ENCODE measurements at places on chromosomes 16 and 17.

DNA sequence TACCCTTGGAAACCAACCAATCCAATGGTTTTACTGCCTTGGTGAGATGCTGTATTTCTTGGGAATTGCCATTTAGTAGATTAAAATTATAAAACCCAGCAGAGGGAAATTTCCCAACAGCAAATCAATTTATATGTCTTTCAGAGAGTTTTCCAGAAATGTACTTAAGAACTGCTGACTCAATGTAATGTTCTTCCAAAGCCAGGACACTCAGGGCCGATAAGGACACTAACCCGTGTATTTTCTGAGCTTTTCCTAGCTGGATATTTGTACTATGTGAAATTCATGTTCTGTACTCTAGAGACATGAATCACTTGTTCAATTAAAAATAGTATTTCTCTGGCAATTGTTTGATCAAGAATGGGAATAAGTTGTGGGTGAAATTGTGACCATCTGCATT lies 121.4 kb downstream of the KCNJ2 start:
- no peak for DNase-seq

GRCh38 chr17:82881900-82882714 lies 42.3 kb upstream of the ZNF750 start:
- no peak for DNase-seq

- no peak for DNase-seq
Observed at GRCh38 chr17:57966246-57966645, 11.0 kb upstream of the CUEDC1 start.

- DNase-seq = no peak
Observed at GRCh38 chr17:6752068-6752909, 3.6 kb upstream of the XAF1 start.

GRCh38 chr16:82664181-82664580 lies 37.4 kb downstream of the CDH13 start:
- DNase-seq = no peak

DNA sequence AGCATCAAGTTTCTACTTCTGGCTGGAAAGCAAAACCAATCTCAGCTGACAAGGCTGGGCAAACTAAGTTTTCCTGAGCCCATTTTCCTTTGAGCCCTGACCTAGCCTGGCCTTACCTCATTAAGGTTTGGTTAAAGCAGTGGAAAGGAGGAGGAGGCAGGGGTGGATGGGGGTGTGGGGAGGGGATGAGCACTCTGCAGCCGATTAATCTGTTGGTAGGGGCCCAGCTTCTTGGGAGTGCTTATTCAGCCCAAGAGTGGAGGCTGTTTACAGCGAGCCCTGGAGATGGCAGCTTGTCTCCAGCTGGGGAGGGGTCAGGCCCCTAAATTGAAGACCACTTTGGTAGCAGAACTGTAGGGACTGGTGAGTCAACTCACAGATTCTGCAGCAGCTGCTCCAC lies 12.0 kb downstream of the SMCR8 start:
- no peak for DNase-seq

DNA sequence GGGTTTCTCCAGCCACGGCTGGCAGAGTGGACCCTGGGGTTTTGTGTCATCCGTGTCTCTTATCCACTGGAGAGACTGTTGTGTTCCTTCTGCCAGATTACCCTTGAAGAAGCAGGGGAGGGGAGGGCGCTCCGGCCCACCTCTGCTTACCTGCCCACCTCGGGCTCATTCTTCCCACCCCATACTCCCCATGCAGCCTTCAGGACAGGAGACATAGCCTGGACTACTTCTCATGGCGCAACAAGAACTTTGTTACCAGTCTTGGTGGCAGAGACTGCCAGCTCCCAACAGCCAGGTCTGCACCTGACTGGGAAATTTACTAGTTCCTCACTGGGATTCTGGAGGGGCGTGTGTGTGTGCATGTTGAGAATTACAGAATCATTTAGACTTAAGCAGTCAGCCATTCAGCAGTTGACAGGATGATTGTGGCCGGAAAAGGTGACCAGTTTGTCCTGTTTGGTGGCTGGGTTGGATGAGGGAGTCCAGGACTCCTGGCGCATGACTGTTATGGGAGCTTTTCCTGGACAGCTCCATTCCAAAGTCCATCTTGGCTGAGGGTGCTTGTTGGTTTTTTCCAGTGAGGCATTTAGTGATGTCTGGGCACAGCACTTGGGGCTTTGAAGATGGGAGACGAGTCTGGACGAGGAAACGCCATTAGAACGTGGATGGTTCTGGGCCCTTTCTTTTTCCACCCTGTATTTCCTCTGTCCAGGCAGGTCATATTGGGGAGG lies 8.7 kb downstream of the GSE1 start:
- no peak for DNase-seq

- no peak for DNase-seq
Observed at GRCh38 chr16:54886078-54886477, 44.6 kb upstream of the IRX5 start.

DNA sequence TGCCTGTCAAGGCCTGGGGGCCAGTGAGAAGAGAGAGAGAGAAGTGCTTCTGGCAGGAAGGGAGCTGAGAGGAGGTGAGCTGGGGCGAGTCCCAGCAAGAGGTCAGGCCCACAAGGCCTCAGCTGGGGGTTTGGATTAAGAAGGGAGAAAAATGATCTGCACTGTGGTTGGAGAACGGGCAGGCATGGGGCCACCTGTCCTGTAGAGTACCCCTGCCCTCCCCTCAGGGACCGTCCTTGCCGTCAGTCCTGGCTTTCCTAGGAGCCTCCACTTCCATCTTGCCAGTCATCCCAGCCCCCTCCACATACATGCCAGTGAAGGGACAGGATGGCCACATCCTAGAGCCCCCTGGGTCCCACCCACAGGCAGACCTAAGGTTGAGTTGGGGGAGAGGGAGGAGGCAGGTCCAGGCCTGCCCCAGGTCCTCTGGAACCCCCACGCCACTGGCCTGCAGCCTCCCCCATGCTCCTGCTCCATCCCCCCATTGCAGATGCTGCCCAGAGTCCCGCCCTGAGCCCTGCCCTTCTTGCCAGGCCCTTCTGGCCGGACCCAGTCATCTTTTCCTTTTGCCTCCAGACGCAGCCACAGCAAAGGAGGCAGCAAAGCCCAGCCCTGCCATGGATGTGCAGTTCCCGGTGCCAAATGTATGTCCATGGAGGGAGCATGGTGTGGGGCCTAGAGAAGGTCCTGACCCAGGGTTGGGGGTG lies 18.9 kb downstream of the KATNB1 start:
- DNase-seq = no peak

- DNase-seq = no peak
Observed at GRCh38 chr16:1145383-1146100, 7.4 kb upstream of the CACNA1H start.

GRCh38 chr16:24815021-24815420 lies 30.7 kb upstream of the SLC5A11 start:
- no peak for DNase-seq

- DNase-seq = no peak
Observed at GRCh38 chr16:55494994-55495421, 13.9 kb upstream of the LPCAT2 start.

- no peak for DNase-seq
Observed at GRCh38 chr16:57701759-57702371, 7.3 kb downstream of the DRC7 start.

GRCh38 chr17:59839651-59840328 lies 53.0 kb downstream of the TUBD1 start:
- no peak for DNase-seq

DNA sequence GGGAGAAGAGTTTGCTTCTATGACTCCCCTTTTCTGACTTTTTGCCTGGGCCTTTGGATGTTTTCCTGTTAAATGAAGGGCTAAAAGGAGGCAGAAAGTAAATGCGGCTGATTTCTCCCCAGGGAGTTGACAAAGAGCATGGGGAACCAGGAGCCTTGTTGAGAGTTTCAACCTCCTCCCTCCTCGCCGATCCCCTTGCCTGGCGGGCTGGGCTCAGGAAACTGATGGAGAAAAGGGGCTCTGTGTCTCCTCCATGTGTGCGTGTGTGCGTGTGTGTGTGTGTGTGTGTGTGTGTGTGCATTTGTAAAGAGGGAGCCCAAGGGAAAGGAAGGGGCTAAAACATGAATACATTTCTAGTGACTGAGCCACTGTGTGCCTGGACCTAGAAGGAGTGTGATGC lies 94.5 kb downstream of the ZDHHC7 start:
- no peak for DNase-seq

DNA sequence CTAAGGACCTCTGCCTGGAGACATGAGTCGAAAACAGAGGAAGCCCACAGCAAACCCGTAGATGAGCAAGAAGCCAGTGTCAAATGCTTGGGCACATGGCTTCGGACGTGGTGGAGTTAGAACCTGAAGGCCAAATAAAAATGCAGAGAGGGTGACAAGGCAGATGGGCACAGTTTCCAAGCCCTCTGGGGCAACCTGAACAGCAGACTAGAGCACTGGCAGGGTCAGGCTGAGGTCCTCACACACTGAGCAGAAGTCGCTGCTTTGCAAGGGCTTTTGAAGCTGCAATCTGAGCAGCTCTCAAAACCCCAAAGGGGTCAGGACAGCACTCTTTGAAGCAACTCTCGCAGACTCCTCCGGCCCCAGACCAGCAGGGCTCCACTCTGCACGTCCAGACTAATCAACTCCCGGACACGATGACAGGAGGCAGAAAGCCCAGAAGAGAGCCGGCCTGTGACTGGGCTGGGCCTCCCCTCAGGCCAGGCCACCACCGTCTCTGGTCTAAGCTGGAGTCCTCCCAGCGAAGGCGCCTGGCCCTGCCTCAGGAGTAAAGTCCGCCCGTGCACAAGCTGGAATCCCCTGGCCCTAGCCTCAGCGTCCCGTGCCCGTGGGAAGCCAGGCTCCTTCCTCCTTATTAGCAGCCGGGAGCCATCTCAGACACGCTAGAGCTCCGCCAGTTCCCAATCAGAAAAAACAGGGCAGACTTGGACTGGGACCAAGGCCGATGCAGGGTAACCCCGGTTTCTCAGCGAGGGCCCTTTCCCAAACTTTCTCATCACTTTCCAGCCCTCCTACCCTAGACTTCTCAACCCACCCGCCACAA lies 924 bp downstream of the SMARCD2 start:
- DNase-seq = no peak

DNA sequence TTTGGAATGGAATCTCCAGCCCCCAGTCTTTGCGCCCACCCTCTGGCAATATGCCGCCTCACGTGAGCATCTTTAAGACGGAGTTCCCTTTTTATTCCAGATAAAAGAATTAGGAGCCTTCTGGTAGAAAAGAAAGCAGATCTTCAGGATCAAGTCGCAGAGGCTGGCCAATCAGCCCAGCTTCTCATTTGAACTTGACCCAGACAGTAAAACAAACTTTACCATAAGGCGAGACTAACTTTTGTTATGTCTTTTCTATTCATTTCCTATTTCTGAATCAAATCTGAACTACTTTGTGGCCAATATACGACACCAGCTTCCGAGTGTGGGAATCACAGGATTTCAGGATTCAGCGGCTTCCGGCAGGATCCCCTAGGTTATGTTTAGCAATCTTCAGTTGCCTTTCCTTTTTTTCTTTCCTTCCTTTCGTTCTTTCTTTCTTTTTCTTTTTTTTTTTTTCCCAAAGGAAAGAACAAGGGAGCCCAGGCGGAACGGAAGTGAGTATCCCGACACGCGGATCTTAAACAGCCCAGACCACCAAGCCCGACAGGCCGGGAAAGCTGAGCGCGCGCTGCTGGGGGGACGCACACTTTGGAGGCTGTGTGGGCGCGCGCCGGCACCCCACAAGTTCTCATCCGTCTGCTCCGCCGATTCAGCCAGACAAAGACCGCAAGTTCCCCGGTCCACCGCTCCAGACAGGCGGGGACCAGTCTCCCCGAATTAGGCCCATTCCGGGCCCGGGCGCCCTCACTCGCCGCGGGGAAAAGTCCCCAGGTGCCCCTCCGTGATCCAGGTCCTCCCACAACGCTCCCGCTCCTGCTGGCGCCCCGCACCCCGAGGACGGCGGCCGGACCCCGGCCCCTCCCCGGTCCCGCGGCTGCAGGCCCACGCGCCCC lies 633 bp downstream of the TBC1D16 start:
- peak; percentile 32 for DNase-seq

GRCh38 chr16:30609926-30610839 lies at the start of gene ZNF689:
TSS of gene ZNF689 (minus strand) at chr16:30610389. CDS start at chr16:30610041, 348 bp downstream.
- peak; percentile 90 for DNase-seq

GRCh38 chr16:65675161-65675560 lies 553.3 kb upstream of the CDH11 start:
- DNase-seq = no peak

GRCh38 chr17:14089179-14089578 lies 19.9 kb downstream of the COX10 start:
- no peak for DNase-seq

DNA sequence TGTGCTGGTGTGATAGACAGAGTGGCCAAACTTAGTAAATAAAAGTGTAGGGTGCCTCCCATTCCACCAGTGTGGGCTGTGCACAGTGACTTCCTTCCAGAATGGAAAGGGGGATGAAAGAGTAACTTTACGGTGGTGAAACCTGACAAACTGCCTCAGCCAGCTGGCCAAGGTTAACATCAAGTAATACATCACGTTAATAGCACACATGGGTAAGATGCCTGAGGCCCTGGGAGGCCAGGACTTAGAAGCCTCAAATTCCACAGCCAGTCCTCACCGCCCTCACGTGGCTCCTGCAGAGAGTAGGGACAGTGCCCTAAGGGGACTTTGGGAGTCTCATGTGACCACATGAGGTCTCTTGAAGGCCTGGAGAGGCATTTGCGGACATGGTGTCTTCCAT lies 14.1 kb downstream of the RMI2 start:
- DNase-seq = no peak

- no peak for DNase-seq
Observed at GRCh38 chr16:50244504-50245416, 21.6 kb upstream of the ADCY7 start.

DNA sequence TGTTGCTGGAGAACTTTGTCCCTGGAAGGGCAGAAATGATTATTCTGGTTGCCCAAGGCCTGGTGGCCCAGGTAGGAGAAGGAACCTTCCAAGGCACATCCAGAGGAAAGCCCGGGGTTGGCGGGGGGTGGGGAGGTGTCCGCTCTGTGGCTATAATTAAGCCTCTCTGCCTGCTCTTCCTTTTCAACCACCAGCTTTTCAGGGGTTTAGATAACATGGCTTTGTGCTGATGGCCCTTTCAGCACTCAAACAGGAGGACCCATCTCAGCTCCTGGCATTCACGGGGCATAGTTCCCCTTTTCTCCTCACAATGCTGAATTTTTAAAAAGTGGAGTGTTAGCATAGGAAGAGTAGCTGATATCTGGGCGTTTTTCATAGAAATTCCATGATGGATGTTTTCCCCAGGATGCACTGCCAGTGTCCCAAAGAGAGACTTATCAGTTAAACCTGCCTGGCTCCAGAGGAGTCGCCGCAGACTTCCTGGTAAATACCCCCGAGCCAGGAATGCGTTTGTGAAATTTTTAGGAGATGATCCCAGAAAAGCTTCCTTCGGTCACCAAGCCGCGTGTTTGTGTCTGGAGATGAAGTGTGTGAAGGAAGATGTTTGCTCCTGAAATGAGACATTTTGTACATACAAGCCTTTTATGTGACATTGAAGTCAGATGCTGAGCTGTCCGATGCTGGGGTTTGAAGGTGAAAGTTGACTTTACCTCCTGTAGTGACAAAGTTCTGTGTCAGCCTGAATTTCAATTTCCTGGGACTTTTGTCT lies 188.5 kb downstream of the MSI2 start:
- DNase-seq = no peak

GRCh38 chr17:80449930-80450576 lies 26.4 kb downstream of the NPTX1 start:
- no peak for DNase-seq

- DNase-seq = no peak
Observed at GRCh38 chr17:10183931-10184930, 14.2 kb downstream of the GAS7 start.

- peak; percentile 73 for DNase-seq
Observed at GRCh38 chr16:4116325-4117249, at the start of gene ADCY9. TSS of gene ADCY9 (minus strand) at chr16:4116442. CDS start at chr16:4115442, 1,000 bp downstream.
